Tibial nerve (tissue), 4 donors: ENCODE measurements at places on chromosomes 13 and 19.

GRCh38 chr19:1315470-1316166 lies 29.9 kb downstream of the EFNA2 start:
- no peak overlapping the region for H3K27ac ChIP-seq
- H3K4me1 ChIP-seq = no peaks in the 10 kb centered on the region
- no peaks in the 10 kb centered on the region for H3K36me3 ChIP-seq
- no peak for DNase-seq
- H3K4me3 ChIP-seq = no peak overlapping the region

GRCh38 chr13:34577051-34577450 lies 365.0 kb upstream of the NBEA start:
- no peak overlapping the region for H3K4me3 ChIP-seq
- H3K27me3 ChIP-seq = no peaks in the 10 kb centered on the region
- no peaks in the 10 kb centered on the region for H3K36me3 ChIP-seq
- no peaks in the 10 kb centered on the region for H3K4me1 ChIP-seq

DNA sequence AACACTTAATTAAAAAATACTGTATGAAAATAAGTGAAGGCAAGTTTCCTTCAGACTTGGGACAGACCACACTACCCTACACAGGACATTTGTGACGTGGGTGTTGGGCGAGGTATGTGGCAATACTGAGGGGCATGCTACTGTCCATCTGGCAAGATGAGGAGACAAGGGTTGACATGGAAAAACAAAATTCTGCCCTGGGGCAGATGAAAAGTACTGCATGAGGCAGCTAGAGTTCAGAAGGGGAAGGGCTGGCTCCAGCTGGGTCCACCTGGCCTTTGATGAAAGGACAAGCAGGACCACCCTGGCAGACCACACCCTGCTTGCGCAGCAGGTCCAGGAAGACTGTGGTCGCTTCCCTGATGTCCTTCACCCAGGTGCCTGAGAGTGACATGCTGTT lies 43.2 kb downstream of the LATS2 start:
- no peaks in the 10 kb centered on the region for H3K27me3 ChIP-seq
- no peaks in the 10 kb centered on the region for H3K36me3 ChIP-seq
- H3K27ac ChIP-seq = no peak overlapping the region
- peaks cover 59% of the 10 kb centered on the region for H3K4me1 ChIP-seq

DNA sequence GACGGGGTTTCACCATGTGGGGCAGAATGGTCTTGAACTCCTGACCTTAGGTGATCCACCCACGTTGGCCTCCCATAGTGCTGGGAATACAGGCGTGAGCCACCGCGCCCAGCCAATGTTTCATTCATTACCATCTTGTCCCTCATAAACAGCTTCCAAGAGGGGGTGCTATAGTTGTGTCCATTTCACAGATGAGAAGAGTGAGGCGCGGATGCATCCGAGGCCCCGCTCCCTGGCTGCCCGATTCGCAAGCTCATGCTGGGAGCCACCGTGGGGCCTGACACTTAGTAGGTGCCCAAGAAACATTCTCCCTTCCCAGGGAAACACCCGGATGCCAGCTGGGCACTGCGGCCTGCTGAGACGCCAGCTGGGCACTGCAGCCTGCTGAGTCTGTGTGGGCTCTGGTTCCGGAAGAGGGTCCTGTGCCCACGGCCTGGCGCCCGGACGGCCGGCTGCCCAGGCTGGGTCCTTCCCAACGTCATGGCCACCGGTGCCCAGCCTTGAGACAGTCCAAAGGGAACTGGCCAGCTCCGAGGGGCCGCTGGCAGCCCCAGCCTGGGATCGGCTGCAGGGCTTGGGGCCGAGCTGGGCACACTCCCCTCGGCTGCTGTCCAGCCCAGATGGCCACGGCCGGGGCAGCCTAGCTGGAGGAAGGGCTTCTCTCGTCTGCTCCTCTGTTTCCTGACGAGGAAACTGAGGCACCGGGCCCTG lies 54.7 kb downstream of the NFIC start:
- H3K36me3 ChIP-seq = no peaks in the 10 kb centered on the region
- no peak overlapping the region for H3K4me3 ChIP-seq
- no peaks in the 10 kb centered on the region for H3K27me3 ChIP-seq
- peaks cover 4% of the 10 kb centered on the region for H3K4me1 ChIP-seq

DNA sequence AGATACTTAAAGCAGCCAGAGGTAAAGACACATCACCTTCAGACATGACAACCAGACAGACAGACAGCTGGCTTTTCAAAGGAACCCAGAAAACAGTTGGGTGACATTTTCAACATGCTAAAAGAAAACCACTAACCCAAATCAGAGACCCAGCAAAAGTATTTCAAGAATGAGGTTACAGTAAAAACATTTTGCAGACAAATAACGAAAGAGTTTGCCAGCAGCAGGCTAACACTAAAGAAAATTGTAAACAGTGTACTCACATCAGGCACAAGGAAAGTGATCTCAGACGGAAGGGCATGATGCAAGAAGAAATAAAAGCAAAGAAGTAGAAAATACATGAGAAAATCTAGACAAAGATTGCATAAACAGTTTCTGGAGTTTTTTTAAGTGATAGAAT lies 46.4 kb downstream of the AP1M1 start:
- no peak overlapping the region for H3K4me3 ChIP-seq
- no peaks in the 10 kb centered on the region for H3K27me3 ChIP-seq
- no peak overlapping the region for H3K27ac ChIP-seq
- no peaks in the 10 kb centered on the region for H3K36me3 ChIP-seq

GRCh38 chr13:40120288-40120687 lies 464.8 kb downstream of the COG6 start:
- H3K36me3 ChIP-seq = no peaks in the 10 kb centered on the region
- H3K27ac ChIP-seq = no peak overlapping the region
- H3K4me1 ChIP-seq = peaks cover 19% of the 10 kb centered on the region
- H3K4me3 ChIP-seq = no peak overlapping the region
- DNase-seq = no peak

- no peak for DNase-seq
- H3K4me3 ChIP-seq = no peak overlapping the region
- H3K36me3 ChIP-seq = no peaks in the 10 kb centered on the region
These were observed 40.2 kb downstream of the STK24 start for GRCh38 chr13:98536729-98537128.

- DNase-seq = no peak
- no peaks in the 10 kb centered on the region for H3K36me3 ChIP-seq
- H3K27ac ChIP-seq = no peak overlapping the region
- no peak overlapping the region for H3K4me3 ChIP-seq
- no peaks in the 10 kb centered on the region for H3K4me1 ChIP-seq
- no peaks in the 10 kb centered on the region for H3K27me3 ChIP-seq
These were observed 151.1 kb downstream of the SIPA1L3 start for GRCh38 chr19:38057959-38058690.

DNA sequence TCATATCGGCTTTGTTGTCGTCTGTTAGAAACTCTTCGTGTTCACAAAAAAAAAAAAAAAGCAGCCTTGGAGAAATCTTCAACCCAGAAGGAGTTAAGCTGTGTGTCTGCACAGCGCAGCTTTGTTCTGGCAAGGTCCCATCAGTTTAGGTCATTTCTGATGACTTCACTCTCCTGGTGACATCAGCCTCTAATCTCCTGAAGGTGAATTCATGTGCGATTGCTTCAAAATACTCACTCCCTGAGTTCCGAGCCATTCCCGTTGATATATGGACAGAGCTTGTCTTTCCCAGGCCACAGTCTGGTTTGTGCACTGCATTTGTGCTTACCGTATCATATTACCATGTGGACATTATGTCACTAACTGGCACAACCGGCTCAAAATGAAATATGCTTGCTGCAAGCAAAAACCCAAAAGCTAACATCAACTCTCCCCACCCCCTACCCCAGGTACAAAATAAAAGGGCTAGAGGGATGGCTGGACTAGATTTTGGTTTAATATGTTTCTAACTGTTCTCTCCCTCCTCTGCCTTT lies 342.4 kb downstream of the KCNRG start:
- no peaks in the 10 kb centered on the region for H3K27me3 ChIP-seq
- DNase-seq = no peak
- H3K4me3 ChIP-seq = no peak overlapping the region
- peak overlapping the region; percentile 44 for H3K27ac ChIP-seq

DNA sequence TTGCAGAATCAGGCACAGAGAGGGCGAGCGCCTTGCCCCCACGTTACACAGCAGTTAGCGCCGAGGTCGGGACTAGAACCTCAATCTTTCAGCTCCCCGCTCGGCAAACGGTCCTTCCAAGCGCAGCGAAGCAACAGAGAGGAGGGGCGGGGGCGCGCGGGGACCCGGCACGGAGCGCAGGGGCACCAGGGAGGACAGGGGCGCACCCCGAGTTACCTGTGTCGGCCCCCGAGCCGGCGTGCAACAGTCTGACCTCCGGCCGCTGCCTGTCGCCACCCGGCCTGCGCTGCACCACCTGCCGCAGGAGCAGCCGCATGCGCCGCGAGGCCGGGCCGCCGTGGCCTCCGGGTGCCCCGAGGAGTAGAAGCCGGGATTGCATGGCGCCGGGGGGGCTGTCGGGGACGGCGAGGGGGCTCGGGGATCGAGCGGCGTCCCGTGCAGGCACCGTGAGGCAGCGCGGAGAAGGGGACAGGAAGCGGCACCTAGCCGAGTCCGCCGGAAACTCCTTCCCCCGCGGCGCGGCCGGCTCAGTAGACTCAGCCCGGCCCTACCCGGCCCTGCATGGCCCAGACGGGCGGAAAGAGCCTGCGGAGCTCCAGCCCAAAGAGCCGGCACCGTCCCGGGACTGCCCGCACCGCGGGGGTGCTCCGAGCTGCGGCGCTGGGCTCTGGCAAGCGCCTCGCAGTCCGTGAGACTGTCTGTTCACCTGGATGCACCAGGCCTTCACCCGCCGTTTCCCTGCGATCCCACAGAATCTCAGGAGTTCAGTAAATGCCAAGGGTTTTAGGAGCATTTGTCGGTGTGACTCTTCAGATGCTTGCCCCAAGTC lies at the start of gene VWA8:
VWA8 (minus strand) TSS at position 473 of the 829 bp plus-strand sequence; CDS start at position 379, 94 bp downstream.
- H3K27me3 ChIP-seq = no peaks in the 10 kb centered on the region
- peak; percentile 30 for DNase-seq
- peak within 1 kb of the TSS; percentile 77 for H3K4me3 ChIP-seq
- peak within 1 kb of the TSS; percentile 84 for H3K27ac ChIP-seq
- no peaks in the 10 kb centered on the region for H3K4me1 ChIP-seq

GRCh38 chr19:49875857-49876421 lies 1.2 kb downstream of the AKT1S1 start:
- DNase-seq = peak; percentile 55
- H3K36me3 ChIP-seq = peaks cover 8% of the 10 kb centered on the region
- H3K27ac ChIP-seq = peak overlapping the region; percentile 99
- peak overlapping the region; percentile 88 for H3K4me3 ChIP-seq
- peaks cover 12% of the 10 kb centered on the region for H3K4me1 ChIP-seq
- no peaks in the 10 kb centered on the region for H3K27me3 ChIP-seq

DNA sequence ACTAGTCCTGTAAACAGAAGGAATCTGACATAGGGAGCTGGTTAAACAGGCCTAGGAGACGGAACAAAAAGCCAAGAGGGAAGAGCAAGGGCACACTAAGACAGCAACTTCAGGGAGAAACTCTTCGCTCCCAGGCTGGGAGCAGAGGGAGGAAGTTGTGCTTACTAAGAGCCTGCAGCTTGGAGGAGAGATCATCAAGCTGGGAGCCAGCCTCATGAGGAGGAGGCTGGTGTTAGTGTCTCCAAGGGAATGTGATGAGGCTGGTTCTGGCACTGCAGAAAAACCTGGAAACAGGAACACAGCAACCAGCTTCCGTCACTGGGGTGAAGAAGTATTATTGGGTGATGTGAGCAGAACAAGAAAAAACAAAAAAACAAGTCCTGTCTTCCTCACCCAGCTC lies 1027.3 kb downstream of the UQCRFS1 start:
- H3K27me3 ChIP-seq = no peaks in the 10 kb centered on the region
- no peaks in the 10 kb centered on the region for H3K4me1 ChIP-seq
- no peak for DNase-seq
- H3K4me3 ChIP-seq = no peak overlapping the region
- no peak overlapping the region for H3K27ac ChIP-seq

GRCh38 chr13:112729408-112729807 lies 39.6 kb downstream of the ATP11A start:
- peaks cover 14% of the 10 kb centered on the region for H3K4me1 ChIP-seq
- DNase-seq = no peak
- no peak overlapping the region for H3K4me3 ChIP-seq
- H3K27me3 ChIP-seq = no peaks in the 10 kb centered on the region
- no peak overlapping the region for H3K27ac ChIP-seq

- no peaks in the 10 kb centered on the region for H3K27me3 ChIP-seq
- no peak overlapping the region for H3K27ac ChIP-seq
- no peaks in the 10 kb centered on the region for H3K4me1 ChIP-seq
- no peak for DNase-seq
These were observed 779.4 kb upstream of the SLITRK1 start for GRCh38 chr13:84661718-84662117.

GRCh38 chr13:90120026-90120425 lies 1227.5 kb upstream of the MIR17HG start:
- H3K27me3 ChIP-seq = no peaks in the 10 kb centered on the region
- H3K4me3 ChIP-seq = no peak overlapping the region
- DNase-seq = no peak
- H3K27ac ChIP-seq = no peak overlapping the region

DNA sequence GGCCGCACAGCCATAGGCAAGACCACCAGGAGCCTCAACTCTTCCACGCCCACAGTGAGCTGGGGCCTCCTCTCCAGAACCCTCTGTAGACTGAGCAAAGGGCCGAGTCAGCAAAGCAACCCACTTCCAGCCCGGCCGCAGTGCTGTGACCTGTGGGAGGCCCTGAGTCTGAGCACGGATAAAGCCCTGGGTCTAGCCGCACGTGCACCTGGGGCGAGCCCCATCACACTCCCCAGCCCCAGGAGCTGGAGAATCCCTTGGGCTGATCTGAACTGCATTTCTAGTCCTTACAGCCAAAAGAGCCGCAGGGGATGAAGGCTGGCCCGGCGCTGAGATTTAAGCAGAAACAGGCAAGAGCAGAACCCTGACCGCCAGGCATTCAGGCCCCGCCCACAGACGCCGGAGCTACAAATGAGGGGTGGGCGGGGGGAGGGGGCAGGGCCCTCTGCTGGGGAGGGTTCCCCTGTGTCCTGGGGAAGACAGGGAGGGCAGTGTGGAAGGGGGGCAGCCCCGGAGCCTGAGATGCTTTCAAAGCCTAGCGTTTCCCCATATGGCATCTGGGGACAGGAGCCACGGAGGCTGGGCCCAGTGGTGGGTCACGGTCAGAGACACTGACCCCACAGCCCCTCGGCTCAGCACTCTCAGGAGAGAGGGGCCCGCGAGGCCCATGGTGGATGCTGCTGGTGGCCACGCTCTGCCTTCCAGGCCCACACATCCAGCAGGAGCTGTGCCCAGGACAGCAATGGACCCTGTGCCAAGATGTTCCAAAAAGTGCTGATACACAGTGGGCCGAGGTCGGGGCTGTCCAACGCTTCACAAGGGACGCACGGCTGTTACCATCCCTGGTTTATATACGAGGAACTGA lies 4.9 kb downstream of the TMEM259 start:
- DNase-seq = no peak
- no peak overlapping the region for H3K27ac ChIP-seq
- H3K4me1 ChIP-seq = peaks cover 70% of the 10 kb centered on the region
- H3K36me3 ChIP-seq = no peaks in the 10 kb centered on the region
- H3K4me3 ChIP-seq = no peak overlapping the region

DNA sequence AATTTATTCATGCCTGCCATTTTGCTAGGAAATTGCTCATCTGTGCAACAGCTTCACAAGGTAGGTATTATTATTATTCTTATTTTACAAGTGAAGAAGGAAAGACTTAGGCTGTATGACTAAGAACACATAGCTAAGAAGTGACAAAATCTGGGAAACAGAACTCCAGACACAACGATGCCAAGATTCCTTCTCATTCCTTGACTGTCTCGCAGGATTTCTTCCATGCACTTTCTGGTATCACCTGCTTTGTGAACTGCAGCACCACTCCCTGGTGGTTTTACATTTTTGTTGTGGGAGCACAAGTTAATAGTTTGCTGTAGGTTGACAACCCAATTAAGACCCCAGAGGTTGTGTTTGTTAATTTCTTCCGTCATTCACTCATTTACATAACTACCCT lies 188.5 kb downstream of the LACC1 start:
- H3K27me3 ChIP-seq = no peaks in the 10 kb centered on the region
- no peaks in the 10 kb centered on the region for H3K36me3 ChIP-seq
- no peak overlapping the region for H3K4me3 ChIP-seq
- no peaks in the 10 kb centered on the region for H3K4me1 ChIP-seq
- H3K27ac ChIP-seq = no peak overlapping the region
